ENCODE measurements at places on chromosomes 12 and 14.

DNA sequence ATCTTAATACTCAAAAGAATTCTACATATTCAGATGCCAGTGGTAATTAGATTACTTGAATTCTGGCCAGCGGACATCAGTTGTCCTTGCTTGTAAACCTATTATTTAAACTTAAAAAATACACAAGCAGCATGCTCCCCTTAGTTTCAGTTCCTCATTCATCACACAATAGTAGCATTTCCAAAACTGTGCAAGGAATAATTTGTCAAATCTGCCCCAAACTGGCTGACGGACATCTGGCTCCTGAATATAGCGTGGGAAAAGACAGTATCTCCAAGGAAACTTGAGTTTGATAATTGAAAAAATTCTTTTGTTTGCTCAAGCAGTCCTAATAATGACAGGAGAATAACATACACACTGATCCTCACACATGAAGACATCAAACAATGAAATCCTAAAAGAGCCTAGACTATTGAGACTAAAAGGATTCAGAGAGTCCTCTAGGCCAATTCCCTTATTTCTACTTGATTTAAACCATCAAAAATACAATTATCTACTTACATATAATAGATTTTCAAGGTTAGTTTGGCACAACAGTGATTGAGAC, 90.4 kb downstream of the KIF21A start:
- no peak for DNase-seq

- no peak for DNase-seq
Measured at GRCh38 chr12:32208355-32208754, 101.7 kb downstream of the BICD1 start.

- DNase-seq = no peak
Measured at GRCh38 chr12:16913832-16914490, 308.0 kb upstream of the LMO3 start.

DNA sequence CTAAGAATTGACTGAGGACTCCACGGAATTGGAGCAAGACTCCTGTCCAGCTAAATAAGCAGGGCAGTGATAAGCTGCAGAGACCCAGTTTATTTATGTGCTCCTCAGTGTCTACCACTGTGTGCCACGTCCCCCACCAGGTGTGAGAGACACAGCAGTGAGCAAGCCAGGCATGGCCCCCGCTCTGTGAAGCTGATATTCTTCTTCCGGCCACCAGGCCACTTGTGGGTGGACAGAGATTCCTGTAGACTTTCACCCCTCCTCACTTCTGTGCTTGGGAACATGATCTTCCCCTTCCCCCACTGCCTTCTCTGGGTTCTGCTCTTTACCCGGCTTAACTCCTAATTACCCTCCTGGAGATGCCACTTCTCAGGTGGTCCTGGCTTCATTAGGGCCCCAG, 21.3 kb downstream of the BRAP start:
- no peak for DNase-seq

GRCh38 chr12:7229741-7230140, 40.3 kb downstream of the PEX5 start:
- DNase-seq = no peak

Data from EL (cell line).